ENCODE measurements at places on chromosomes 5 and 9.
A peak's percentile ranks its signal among the peaks of the same experiment; 100 is the strongest.

DNA sequence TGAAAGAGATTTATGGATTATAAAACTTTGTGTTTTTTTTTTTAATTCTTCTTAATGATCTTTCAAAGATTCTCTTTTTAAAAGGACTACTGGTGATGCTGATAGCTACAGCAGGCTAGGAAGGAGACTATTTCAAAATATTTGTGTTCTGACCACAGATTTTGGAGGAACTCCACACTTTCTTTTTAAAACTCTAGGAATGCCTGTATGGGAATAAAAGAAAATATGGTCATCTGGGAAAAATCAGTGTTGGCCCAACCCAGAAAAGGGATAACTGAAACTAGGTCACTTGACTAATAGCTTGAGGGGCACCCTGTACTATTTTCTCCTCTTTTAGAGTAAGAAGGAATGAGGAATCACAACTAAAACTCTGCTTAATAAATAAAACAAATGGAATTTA, 97.6 kb upstream of the ADAMTS19 start:
- DNase-seq = no peak

DNA sequence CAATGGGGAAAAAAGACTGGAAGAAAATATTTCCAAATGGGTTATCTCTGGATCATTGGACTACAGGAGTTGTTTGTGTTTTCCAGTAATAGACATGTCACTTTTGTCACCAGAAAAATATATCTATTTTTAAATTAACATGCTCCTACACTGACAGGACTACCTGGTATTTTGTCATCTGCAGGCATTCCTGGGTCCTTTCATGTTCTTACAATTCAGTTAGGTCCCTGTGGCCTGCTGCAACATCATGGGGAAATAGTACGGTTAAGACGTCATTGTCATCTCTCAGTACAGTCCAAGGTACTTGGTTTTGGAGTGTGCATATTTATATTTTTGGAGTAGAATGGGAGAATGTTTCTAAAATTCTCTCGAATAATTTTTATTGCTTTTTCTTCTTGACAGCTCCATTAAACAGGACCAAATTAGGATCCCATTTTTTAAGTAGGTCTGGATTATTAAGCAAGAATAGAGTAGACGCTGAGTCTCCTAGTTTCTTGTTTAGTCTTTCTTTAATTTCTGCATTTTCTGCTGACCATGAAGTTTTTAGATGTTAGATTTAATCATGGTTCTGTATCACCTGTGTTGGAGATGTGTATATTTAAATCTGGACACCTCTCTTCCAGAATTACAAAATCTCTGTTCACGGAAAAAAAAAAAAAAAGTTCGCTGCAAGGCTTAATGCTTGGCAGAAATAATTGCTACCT, 46.9 kb downstream of the SLC22A5 start:
- no peak for DNase-seq

DNA sequence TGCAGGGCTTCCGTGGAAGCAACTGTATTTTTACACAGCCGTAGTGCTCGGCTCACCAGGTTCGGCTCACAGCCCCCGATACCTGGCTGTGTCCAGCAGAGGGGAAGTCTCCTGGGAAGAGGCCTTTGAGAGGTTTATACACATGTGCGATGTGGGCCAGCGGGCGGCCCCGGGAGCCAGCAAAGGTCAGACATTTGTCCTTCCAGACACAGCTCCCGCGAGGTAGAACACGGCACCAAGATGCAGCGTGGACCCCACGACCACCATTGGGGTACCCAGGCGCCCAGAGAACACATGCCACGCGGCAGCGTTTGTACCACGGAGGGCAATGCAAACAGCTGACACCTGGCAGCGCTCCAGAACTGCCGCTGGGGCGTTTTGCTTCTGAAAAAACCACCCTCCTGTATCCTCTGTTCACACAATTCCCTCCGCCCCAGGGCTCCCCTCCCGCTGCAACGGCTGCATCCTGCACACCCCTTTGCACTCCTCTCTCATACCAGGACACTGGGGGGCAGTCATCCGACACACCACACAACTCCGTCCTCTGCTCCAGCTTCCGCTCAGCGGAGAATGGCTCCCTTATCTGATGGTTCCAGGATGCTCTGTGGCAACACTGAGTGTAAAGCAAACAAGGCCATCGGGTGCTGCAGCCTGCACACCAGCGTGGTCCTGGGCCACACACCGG, 235.3 kb downstream of the SYK start:
- DNase-seq = peak; percentile 69

- no peak for DNase-seq
Observed at GRCh38 chr5:72171667-72172066, 64.4 kb downstream of the MAP1B start.

- DNase-seq = no peak
Observed at GRCh38 chr9:105439428-105439827, 8.4 kb upstream of the FSD1L start.

DNA sequence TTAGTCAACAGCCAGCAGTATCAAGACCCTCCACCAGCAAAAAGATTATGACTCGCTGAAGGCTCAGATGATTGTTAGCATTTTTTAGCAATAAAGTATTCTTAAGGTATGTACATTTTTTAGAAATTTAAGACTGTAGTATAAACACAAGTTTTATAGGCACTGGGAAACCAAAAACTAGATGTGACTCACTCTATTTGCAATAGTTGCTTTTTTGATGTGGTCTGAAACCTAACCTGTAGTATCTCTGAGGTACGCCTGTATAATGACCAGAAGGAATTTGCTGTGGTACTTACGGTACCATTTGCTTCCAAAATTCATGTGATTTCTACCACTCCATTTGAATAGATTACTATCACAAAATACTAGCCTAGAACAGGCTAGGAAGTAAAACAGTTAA, 60.8 kb downstream of the WDR41 start:
- no peak for DNase-seq

GRCh38 chr9:69526699-69527098, 145.5 kb downstream of the APBA1 start:
- DNase-seq = no peak

DNA sequence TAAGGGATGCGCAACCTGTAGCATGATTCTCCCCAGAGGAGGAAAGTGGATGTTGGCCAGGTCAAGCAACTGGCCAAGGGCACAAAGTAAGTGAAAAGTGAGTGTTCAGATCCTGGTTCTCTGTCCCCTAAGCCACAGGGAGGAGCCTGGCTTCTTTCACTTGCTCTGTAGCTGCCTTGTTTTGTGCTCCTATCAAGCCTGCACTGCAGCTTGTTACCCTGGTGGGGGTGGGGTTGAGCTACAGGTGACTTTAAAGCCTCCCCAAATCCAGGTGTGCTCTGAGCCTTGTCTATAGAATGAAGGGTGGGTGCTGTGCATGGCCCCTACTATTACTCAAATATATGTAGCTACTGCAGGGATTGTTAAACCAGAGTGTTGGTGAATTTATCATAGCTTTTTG, 32.9 kb downstream of the RALGPS1 start:
- DNase-seq = no peak

GRCh38 chr5:161691911-161692310, 6.4 kb downstream of the GABRA6 start:
- no peak for DNase-seq

DNA sequence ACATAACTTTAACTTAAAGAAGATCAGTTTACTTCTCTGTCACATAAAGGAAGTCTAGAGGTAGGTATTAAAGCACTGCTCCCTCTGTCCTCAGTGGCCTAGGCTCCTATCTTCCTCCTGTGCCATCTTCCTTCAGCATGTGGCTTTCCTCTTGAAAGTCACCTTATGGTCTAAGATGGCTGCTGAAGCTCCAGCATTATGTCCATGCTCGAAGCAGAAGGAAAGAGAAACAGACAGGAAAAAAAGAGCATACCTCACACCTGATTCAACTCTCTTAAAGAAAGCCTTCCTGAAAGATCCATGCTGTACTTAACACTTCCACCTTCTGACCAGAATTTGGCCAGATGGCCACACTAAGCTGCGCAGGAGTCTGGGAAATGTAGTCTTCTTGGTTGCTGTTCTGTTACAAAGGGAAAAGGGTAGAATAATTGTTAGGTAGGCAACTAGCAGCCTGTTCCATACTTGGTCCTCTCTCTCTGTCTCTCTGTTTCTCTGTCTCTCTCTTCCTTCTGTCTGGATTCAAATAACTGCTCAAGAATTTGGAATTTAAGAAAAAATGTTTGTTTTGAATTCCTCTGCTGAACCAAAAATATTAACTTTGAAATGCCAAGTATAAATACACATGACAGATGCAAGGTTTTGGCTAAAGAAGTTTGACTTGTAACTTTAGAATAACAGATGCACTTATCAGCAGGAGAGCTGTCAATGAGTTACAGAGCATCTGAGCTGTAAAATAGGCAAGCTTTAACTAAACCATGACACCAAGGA, 16.0 kb downstream of the TMEM174 start:
- DNase-seq = no peak

DNA sequence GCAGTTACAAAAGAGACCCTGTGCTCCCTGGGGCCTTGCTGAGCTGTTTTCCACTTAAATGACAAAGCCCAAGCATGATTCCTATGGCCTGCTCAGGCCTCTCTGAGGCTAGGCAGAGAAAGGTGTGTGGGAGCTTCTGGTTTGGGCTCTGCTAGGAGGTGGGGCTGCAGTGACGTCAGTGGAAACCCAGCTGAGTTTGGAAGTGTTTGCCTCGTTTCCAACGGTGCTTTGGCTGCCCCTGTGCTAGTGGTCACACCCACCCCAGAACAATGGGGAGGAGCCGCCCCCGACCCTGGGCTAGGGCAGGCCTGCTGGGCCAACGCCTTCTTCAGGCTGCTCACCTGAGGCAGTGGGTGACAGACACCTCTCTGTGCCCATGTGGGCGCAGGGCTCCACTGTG, 10.4 kb downstream of the ANGPTL2 start:
- no peak for DNase-seq

DNA sequence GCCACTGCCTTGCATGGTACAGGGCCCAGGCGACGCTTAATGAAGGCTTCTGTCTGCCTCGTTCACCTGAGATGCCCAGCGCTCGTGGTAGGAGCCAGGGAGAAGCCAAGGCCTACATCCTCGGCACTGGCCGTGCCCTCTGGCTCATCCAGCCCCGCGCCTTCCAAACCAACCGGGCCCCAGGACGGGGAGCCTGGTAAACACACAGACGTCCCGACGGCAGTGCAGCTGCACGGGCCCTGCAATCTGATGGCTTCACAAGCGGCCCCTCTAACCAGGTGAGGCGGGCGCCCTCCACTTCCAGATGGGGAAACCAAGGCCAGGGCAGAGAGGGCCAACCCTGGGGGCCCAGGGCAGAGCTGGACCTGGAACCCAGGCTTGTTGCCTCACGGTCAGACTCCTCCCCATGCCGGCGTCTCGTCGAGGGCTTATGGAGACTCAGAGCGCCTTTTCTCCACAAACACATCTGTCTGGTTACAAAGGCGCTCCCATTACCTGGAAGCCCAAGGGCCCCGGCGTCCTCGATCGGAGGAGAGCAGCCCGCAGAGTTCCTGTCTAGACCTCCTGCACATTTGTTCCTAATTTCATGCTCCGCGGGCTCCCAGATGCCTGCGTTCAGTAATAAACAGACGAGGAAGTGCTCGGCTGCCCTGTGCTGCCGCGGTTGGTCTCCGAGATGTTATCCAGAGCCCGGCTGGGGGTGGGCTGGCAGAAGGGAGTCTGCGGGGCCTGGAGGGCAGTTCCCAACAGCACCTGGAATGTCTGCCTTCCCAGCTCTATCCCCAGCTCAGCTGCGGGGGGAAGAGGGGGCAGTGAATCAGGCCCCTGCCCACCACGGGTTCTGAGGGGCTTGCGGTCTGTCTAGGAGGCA, 23.5 kb downstream of the FAM163B start:
- DNase-seq = no peak

DNA sequence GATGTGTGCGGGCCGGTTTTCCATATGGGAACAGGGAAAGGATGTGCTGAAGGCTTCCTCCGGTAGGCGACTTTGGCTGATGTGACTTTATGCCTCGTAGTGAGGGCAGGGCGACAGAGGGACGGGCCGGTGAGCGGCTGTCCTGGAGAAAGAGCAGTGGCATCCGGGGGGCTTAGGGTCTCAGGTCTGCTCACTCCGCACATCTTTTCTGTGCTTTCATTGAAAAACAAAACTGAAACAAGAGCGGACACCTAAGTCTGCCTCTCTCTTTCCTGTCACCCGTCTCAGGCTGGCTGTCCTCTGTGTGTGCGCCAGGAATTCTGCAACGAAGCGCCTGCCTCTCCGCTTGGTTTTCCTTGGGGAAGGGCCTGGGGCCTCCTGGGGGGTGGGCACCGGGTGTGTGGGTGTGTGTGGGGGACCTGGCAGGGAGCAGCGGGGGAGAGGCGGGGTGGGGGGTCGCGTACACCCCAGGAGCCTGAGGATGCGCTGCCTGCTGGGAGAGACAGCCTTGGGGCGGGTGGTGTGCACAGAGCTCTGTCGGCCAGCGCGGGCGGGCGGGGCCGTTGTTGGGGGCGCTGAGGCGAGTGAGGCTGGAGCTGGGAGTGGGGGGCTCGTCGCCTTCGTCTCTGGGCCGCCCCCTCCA, 580 bp upstream of the PRRX2 start:
- no peak for DNase-seq

DNA sequence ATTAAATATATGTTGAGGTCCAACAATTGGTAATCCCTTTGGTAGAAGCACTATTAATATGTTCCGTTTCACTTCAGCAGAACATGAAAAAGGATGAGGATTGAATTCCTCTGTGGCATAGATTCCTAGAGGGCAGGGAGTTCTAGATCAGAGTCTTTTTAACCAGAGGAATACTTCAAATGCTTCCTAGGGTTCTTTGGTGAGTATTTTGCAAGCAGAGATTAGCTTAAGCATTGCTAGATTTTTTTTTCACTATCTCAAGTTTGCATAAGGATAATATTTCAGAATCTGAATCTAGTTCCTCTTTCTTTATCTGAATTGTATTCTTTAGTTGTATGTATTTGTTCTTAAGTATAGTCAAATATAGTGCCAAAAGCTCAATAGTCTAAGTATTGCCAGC, 116.6 kb upstream of the ADAMTSL1 start:
- DNase-seq = no peak
